ENCODE measurements at places on chromosomes 13 and 19. TPM values are rescaled to one million over a fixed set of nuclear protein-coding genes. Genes with fewer than 3 reads are reported as not detected.

- no peak for DNase-seq
Measured at GRCh38 chr13:103487841-103488240, 421.6 kb upstream of the SLC10A2 start.

DNA sequence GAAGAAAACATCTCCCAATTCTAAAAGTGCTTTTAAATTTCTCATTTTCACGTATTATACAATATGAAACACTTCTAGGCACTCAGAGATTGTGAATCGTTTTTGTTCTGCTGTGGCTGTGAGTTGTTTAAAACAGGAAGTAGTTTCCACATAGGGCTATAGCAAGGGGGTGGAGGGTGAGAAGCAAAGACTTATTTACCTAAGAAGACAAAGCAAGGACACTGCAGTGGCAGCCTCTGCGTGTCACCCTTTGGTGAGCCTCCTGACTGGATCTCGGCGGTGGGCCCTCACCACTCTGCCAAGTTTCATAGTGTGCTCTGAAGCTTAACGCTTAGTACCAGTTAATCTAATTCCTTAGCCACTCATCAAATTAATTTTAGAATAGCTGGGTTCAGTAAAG, 56.8 kb downstream of the TNFSF13B start:
- DNase-seq: no peak

- no peak for DNase-seq
Measured at GRCh38 chr13:48253849-48254248, 20.8 kb downstream of the ITM2B start.

- DNase-seq: no peak
Measured at GRCh38 chr13:35787937-35788336, 311.4 kb upstream of the MAB21L1 start.

PGLYRP1 gene
- not detected for total RNA-seq

SRRM5 gene
- 0.35 TPM for total RNA-seq

IFNL1 gene
- total RNA-seq: not detected

Measured in osteocyte (in vitro differentiated cells).